Hematopoietic multipotent progenitor cell treated with erythropoietin and hydrocortisone succinate and interleukin-3 and kit ligand, for 8 days (in vitro differentiated cells): ENCODE measurements at places on chromosomes 7 and 10.
A peak's percentile ranks its signal among the peaks of the same experiment; 100 is the strongest.

DNA sequence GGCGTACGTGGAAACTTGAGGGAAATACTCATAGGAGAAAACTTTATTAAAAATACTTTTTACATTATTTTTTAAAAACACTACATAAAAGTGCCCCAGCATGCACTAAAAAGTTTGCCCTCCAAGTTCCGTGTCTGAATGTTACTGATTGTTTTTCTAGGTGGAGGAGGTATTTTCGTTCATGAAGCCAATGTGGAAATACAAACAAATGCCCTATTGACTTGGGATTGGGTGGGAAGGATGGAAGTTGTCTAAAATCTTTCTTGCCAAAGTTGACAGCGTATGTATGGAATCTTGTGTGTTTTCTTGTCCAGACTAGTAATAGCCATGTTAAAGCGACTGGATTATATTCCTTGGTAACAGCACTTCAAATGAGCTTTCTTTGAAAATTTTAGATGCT is 1.2 kb downstream of the PROSER2 start:
- DNase-seq: peak; percentile 10

DNA sequence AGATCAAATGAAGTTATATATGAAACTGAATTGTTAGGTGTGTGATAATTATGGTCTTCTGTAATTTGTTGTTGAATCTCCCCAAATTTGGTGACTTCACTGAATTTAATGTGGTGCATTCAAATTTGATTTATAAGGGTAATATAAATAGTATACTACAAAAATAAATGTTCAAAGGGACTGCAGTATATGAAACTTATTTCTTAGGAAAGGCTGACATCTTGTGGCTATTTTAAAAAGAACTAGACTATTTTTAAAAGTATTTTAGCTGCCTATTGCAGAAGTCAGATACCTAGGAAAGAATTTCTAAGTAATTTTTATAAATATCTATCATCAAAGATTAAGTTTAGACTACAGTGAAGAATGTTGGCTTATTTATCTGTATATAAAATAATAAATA is 36.6 kb downstream of the ATRNL1 start:
- peak; percentile 42 for DNase-seq

GRCh38 chr10:124025660-124026588 is 67.5 kb downstream of the CHST15 start:
- DNase-seq: peak; percentile 20

DNA sequence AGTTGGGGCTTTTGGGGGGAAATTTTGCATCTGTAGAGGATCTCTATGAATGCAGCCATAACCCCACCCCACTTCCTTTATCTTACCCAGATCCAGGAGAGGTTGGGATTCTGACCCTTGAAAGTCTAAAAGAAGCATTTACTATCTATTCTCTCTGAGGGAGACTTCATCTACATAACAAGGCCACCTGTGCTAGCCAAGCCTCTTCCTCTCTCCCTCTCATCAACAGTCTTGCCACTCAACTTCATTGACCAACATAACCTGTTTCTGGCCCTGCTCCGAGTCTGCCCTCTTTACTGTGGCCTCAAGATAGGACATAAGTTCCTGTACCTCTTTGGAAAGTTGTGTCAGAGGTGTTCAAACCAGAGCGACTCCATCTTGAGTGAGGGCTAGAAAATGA is 19.4 kb downstream of the TUBAL3 start:
- no peak for DNase-seq

GRCh38 chr10:124286621-124287020 is 132.1 kb downstream of the OAT start:
- DNase-seq: no peak

DNA sequence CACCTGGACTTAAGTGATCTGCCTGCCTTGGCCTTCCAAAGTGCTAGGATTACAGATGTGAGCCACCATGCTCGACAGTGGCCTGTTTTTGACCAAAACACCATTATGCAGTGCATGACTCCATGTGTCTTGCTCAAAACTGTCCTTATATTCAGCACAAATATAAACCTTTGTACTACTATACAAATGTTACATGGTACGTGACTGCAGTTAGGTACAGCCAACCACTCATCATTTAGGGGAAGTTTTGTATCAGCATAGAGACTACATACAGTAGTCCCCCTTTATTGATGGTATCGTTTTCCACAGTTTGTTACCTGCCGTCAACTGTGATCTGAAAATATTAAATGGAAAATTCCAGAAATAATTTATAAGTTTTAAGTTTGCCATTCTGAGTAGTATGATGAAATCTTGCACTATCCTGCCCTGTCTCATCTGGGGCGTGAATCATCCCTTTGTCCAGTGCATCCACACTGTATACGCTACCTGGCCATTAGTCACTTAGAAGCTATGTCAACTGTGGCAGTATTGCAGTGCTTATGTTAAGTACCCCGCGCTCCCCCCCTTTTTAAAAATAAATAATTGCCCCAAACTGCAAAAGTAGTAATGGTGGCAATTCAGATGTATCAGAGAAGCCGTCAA is 23.3 kb upstream of the ZNF282 start:
- DNase-seq: no peak

GRCh38 chr7:74029089-74029785 is 1.3 kb downstream of the ELN start:
- no peak for DNase-seq

DNA sequence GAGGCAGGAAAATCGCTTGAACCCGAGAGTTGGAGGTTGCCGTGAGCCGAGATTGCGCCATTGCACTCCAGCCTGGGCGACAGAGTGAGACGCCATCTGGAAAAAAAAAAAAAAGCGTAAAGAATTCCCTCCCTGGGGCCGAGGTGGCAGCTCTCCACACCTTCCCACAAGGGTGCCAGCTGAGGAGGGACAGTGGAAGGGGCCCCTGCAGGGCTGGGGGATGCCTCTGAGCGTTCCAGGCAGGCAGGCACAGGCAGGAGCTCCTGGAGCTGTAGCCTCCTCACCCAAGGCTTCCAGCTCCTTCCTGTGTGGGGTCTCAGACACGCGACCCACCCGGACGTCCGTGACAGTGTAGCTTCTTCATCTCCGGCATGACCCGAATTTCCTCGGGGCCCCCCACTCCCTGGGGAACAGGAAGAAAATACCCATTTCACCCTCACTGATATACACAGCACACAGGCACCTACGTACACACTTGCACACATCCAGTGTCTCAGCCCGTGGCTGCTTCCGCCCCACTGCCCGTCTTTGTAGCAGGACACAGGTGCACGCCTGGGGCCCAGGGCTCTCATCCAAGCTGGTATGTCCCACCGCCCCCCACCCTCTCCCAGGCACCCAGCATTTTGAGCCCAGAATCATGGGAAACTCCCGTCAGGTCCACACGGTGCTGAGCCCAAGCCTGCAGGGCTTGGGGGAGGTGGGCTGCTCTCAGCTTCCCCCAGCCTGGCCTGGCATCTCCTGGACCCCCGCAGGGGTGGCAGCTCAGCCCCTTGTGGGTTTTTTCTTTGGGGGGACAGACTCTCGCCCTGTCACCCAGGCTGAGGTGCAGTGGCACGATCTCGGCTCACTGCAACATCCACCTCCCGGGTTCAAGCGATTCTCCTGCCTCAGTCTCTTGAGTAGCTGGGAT is 25.7 kb downstream of the GRIFIN start:
- no peak for DNase-seq

- DNase-seq: no peak
Observed at GRCh38 chr10:123103944-123104343, 31.8 kb upstream of the HMX3 start.

DNA sequence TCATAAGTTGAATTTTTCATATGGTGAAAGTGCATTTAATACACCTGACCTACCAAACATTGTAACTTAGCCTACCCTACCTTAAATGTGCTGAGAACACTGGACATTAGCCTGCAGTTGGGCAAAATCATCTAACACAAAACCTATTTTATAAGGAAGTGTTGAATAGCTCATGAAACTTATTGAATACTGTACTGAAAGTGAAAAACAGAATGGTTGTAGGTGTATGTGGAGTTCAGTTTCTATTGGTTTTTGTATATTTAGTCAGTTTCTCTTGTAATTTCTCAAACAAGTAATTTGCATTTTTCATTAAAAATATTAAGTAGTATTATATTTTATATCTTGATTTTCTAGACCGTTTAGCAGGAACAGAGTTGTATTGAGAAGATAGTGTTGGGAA is 15.3 kb downstream of the CCDC7 start:
- no peak for DNase-seq

GRCh38 chr7:34131371-34131770 is 226.0 kb downstream of the BMPER start:
- DNase-seq: no peak

- DNase-seq: no peak
Observed at GRCh38 chr10:14601872-14602725, 172.6 kb downstream of the FAM107B start.

- no peak for DNase-seq
Observed at GRCh38 chr7:10727636-10728035, 246.0 kb upstream of the PHF14 start.

DNA sequence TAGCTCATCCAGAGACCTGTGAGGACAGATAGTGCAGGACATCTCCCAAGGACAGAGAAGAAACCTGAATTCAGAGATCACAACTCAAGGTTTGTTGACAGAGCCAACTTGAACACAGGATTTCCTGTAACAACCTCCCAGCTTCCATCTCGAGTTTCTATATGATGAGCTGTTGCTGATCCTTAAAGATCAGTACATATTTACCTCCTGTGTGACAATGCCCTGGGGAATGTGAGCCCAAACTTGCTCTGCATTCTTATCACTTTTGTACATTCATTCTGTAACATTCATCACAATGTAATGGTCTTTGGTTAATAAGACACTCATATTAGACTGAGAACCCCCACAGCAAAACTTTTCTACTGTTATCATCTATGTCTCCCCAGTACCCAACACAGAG is 468.6 kb downstream of the XPNPEP1 start:
- DNase-seq: no peak

DNA sequence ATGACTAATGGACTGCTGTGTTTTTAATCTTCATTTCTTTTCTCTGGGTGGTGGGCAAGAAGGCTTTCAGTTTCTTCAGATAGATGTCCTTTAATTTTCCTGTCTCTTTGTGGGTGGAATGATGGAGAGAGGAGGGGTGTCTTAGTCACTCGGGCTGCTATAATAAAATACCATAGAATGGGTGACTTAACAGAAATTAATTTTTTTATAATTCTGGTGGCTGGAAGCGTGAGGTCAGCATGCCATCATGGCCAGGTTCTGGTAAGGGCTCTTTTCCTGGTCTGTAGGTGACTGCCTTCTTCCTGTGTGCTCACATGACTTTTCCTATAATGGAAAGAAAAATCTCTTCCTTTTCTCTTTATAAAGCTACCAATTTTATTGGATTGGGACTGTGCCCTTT is 6.3 kb downstream of the RSBN1L start:
- DNase-seq: no peak

DNA sequence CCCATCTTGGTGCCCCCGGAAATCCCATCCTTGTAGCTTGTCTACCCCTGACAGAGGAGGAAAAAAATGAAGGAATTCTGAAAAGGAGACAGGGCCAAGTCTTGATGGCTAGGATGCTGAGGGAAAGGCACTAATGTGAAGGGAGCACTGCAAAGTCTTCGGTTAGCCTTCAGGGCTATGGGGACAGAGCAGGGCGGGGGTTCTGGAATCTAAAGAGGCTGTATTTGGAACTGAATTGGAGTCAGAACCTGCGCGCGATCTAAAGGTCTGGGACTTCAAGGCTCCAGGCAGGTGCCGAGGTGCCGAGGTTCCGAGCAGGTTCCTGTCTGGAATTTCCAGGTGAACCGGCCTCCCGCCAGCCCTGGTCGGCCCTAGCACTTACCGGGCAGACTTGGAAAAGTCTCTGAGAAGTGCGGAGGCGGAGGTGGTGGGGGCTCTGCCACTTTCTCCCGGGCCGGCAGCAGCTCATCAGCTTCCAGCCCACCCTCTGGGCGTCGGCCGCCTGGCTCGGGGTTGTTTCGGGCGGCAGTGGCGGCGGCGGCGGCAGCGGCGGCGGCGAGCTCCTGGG is 781 bp downstream of the GBX1 start:
- no peak for DNase-seq

GRCh38 chr10:74034301-74034700 is 36.4 kb downstream of the VCL start:
- no peak for DNase-seq
